D341Med (cell line): ENCODE measurements at places on chromosomes 13 and 19.

DNA sequence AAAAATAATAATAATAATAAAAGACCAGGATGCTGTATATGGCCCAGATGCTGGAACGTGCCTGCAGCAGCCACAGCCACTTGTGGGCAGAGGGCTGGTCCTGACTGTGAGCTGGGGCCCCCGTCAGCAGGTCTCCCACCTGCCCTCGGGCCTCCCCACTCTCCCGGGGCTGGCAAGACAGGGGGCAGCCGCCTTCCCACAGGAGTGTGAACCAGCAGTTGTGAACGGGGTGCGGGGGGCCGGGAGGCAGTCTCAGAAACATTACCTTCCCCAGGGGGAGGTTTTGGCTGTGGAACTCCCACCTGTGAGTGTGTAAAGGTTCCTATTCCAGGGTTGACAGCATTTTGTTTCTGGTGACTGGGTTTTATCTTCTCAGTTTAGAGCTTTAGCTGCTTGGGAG is 151.4 kb downstream of the KDM4B start:
- DNase-seq = no peak

- DNase-seq = peak; percentile 83
Measured at GRCh38 chr13:99053636-99054233, 75.9 kb upstream of the DOCK9 start.

DNA sequence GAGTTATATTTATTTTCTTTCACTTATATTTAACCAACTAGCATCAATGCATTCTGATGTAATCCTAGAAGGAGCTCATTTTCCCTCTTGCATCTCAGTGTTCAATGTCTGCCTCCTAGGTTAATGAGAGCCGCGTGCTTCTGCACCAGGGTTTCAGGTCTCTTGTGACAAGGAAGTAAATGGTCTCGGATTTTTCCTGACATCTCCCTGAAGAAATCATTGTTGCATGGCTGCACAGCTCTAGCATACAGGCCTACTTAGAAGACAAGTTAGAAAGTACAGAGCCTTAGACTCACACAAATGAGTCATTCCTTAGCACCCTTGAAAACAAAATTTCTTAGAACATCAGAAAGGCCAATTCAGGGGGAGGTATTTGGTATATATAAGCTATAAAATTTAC is 57.2 kb upstream of the KLF12 start:
- DNase-seq = no peak

GRCh38 chr13:72062566-72062965 is 195.6 kb upstream of the DACH1 start:
- no peak for DNase-seq

DNA sequence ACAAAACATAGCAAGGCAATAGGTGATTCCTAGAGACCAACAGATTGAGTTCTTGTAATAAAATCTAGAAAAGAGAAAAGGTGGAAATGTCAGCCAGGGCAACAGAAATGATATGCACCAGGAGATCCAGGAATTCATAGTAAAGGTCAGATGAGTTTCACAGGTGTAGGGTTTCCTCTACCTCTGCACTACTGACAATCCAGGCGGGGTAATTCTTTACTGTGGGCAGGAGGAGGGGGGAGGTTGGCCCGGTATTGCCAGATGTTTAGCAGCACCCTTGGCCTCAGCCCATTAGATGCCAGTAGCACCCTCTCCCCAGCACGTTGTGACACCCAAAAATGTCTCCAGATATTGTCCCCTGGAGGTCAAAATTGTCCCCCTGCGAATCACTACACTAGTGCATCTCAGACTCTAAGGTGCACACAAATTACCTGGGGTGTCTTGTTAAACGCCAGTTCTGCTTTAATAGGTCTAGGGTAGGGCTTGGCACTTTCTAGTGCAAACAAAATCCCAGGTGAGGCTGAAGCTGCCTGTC is 3.5 kb upstream of the UBAC2 start:
- no peak for DNase-seq

DNA sequence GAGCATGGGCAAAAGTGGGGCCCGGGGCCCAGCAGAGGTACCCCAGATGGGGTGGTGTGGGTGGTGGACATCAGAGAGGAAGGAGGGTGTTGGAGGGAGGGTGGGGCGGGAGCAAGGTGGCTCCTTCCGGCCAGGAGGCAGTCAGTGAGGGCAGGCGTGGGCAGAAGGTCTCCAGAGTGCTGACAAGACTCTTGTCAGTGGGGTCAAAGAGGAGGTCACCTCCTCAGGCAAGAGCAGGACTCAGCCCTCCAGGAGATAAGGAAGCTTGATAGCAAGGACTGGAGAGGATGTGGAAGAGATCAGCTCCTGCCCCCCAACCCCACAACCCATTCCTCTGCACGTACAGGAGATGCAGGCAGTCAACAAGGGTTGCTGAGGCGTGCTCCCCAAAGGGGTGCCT is 9.8 kb downstream of the GJA3 start:
- no peak for DNase-seq

GRCh38 chr13:59487883-59488282 is 675.8 kb downstream of the DIAPH3 start:
- no peak for DNase-seq

DNA sequence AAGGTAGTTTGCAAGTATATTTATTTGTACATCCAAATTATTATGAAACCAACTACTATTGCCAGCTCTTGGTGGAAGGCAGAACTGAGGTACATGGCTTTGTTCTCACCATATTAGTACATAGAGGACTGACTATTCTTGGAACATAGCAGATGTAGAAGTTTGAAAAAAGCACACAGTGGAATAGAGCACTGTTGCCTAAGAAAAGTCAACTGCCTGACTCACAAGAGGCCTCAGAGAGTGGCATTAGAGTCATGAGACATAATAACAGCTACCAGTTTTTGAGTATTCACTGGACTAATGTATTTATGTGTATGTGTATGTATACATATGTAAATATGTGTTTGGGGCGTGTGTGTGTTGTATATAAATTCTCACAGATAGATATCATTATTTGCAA is 8.3 kb upstream of the PCDH20 start:
- no peak for DNase-seq
